Stimulated activated CD8-positive, alpha-beta memory T cell treated with anti-CD3 and anti-CD28 coated beads, Interleukin-4, amount 100 ng/mL, for 1 hour (primary cell): ENCODE measurements at places on chromosomes 3 and 15.
A peak's percentile ranks its signal among the peaks of the same experiment; 100 is the strongest.

- no peak for DNase-seq
These were observed 565 bp upstream of the ZNF621 start for GRCh38 chr3:40524222-40524567.

- no peak for DNase-seq
These were observed 80.4 kb downstream of the CACNA2D3 start for GRCh38 chr3:54202651-54203248.

DNA sequence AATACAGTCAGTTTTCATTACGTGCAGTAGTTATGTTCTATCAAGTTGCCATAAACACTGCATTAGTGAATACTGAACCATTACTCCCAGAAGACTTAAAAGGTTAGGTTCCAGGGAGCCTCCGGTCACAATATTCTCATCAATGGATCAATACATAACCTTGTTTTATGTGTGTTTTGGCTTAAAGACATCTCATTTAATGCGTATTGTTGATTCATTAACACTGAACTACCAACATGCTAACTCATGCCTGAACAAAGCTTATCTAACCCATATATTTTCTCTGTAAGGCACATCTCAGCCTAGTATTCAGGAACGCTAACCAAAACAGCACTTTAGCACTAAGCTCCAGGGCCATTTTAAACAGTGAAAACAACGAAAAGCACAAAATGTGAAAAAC, 24.1 kb upstream of the NEDD4 start:
- DNase-seq, result no peak

GRCh38 chr15:71149646-71150557, 34.6 kb downstream of the THSD4 start:
- DNase-seq, result no peak

GRCh38 chr15:77226652-77227051, 155.7 kb upstream of the TSPAN3 start:
- DNase-seq, result no peak

GRCh38 chr15:85150130-85150480, 168.4 kb downstream of the PDE8A start:
- no peak for DNase-seq

DNA sequence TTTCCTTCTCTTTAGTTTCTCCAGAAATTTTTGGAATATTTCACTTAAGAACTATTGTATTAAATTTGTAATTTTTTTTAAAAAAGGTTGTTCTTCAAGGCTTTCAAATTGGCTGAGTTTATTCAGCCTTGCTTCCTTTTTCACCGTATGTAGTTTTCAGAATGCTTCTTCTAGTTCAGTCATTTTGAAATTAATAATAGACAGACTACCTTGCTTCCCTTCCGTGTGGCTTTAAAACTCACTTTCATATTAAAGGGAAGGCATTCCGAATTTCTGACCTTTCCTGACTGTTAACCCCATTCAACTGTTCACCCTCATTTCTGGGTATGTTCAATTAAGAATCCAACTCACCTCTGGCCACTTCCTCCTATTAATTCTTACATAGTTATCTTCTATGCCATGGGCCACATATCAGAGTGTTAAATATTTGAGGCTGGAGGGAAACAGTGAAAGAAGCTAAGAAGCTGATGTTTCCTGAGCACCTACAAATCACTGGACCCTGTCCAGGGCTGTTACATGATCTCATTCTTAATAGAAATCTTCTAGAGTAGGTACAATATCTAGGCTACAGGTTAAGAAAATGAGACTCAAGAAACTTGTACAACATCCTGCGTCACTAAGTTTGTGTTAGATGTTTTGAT, 237.5 kb downstream of the P3H2 start:
- no peak for DNase-seq

GRCh38 chr3:30518181-30518864, 88.1 kb upstream of the TGFBR2 start:
- DNase-seq, result no peak

DNA sequence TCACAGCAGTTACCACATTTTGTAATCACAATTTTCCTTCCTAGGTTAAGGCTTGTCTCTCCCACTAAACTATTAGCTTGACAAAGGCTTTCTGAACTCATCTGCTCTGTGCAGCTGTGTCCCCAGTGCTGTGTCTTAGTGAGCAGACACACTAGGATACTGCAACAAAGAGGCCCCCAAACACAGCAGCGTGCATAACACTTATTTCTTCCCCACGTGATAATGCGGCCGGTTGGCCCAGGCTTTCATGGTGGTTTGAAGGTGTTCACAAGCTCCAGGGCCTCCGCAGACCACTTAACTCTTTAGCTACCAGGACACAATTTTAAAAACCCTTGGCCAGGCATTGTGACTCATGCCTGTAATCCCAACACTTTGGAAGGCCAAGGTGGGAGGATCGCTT, 2.2 kb upstream of the HDAC11 start:
- no peak for DNase-seq

GRCh38 chr3:129045675-129046036, 14.9 kb upstream of the GP9 start:
- DNase-seq, result no peak

GRCh38 chr3:34780973-34781372, 858.4 kb upstream of the ARPP21 start:
- DNase-seq, result no peak

- DNase-seq, result no peak
These were observed 16.5 kb downstream of the GSK3B start for GRCh38 chr3:120077731-120078130.

DNA sequence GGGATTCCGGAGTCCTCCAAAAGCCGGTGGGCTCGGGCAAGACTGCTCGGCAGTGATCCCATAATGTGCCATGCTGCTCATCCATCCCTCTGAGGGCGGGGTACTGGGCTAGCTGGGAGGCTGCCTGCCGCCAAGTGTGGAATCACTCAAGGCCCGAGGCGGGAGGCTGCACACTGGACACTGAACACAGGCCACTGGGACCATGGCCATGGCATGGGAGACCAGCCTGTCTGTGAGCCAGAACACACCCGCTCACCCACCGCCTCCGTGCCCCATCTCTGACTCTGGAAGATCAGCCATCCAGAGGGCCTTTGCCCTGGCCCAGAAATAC, 1.4 kb downstream of the C3orf22 start:
- DNase-seq, result no peak

- no peak for DNase-seq
These were observed 174.1 kb upstream of the MCTP2 start for GRCh38 chr15:94057305-94057704.

GRCh38 chr3:160052385-160053047, 63.9 kb downstream of the IL12A start:
- DNase-seq, result no peak

- no peak for DNase-seq
These were observed 753 bp downstream of the ITGB5 start for GRCh38 chr3:124886168-124887056.

- no peak for DNase-seq
These were observed 2.2 kb upstream of the THRB start for GRCh38 chr3:24496529-24497482.

DNA sequence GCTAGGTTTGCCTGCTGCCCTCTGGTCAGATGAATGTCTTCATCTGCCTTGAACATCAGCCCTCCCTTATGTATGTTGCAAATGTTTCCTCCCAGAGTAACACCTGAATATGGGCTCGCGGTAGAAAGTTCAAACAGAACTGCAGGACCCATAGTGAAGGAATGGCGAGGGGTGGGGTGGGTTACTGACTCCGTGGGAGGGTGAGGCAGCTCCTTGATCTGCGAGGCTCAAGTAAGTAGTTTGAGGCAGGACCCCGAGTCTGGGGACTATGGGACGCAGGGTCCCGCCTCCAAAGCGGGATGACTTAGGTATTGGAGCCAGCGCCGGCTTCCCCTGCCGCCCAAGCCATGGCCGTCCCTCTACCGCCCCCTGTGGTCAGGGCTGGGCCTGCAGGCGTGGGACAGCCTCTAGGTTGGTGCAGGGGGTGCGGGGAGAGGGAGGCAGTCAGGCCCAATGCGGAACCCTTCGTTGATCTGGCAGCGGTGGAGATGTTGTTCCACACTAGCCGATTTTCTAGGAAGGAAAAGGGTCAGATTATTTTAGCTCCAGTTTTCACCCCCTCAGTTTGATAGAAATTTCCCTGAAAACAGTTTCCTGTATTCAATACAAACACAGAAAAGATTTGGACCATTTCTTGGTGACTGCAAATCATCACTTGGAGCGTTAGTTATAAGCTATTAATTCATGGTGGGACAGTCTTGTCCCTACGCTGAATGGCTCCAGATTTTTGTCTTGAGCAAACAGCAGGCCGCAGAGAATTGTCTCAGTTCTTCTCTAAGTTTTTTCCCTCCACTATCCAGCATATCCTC, 72.3 kb downstream of the CORO2B start:
- peak; percentile 5 for DNase-seq

GRCh38 chr3:161070980-161071663, 34.0 kb downstream of the B3GALNT1 start:
- no peak for DNase-seq

GRCh38 chr3:98999675-99000074, 98.2 kb upstream of the DCBLD2 start:
- DNase-seq, result no peak

DNA sequence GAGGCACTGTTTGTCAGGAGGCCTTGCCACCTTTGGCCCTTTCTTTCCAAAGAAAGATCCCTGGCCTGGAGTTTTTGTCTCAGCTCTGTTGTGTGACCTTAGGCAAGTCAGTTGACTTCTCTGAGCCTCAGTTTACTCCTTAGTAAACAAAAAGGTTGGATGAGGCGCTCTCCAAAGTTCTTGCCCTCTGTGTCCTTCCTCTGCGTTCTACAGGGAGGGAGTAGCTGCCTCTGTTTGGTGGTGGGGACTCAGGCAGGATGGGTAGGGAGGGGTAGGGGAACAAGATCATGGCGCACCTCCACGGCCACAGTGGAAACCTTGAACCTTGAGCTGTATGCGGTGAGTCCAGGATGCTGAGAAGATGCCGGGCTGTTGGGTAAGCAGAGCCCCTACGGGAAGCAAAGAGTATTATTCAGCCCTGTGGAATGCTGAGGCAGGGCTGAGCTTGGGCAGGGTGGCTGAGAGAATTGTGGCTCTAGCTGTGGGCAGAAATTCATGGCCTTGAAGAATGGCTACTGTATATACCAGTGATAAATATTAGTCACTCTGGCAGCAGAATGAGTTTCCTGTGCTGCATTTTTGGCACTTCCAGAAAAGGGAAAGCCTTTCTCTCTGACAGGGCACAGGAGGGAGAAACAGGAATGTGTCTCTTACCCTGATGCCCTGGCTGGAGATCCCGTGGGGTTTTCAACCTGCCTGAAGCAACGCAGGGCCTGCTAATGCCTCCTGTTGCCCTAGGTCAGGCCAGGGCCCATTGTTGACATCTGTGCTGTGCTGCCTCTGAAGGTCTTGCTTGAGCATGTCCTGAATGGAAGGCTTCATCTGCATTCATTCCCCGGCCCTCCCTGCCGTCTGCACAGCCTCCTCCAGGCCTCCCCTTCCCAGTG, 39.9 kb downstream of the SMAD3 start:
- no peak for DNase-seq

- DNase-seq, result no peak
These were observed 120.1 kb downstream of the ABHD5 start for GRCh38 chr3:43810797-43811196.

GRCh38 chr15:72227192-72227586, 3.8 kb downstream of the PKM start:
- no peak for DNase-seq

DNA sequence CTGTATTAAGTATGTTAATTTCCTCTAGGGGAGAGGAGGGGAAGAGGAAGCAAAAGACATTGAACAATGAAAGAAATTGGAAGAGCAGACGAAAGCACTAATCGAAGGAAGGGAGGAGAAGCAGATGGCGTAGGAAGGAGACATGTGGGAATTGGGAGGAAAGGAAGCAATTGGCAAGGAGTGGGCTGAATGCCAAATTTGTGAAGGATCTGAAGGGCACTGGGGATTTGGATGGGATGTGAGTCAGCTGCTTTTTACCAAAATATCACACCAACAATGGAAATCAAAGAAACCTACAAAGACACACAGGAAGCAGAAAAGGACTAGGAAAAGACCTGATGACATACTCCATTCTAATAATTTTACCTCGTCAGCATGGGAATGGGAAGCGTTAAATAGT, 1029.8 kb downstream of the ROBO1 start:
- DNase-seq, result no peak

DNA sequence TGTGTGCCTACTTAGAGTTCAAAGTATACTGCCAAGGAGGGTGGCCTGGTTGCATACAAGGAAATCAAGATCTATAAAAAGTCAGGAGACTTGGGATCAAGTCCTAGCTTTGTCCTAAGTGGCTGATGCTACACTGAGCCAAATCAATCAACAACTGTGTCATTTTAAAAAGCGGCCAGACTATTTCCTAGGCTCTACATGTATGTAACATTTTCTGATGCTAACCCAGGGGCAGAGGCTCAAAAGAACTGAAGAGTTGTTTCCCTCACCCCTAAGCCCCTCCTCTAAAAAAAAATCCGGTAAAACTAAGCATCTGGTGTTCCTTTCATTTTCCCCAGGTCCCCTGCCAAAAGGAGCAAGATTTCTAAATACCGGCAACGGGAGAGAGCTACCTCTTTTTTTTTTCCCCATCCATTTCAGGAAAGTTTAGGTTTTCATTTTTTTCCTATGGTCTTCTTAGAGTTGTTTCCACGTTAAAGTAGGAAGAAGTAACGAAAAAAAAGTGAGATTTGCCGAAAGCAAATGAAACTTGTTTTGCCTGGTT, 18.8 kb upstream of the CHD2 start:
- DNase-seq, result no peak

GRCh38 chr3:16114429-16114828, 60.1 kb upstream of the GALNT15 start:
- no peak for DNase-seq

GRCh38 chr3:34277110-34277509, 478.7 kb downstream of the PDCD6IP start:
- DNase-seq, result no peak

GRCh38 chr3:138542977-138543376, 51.1 kb downstream of the CEP70 start:
- no peak for DNase-seq

DNA sequence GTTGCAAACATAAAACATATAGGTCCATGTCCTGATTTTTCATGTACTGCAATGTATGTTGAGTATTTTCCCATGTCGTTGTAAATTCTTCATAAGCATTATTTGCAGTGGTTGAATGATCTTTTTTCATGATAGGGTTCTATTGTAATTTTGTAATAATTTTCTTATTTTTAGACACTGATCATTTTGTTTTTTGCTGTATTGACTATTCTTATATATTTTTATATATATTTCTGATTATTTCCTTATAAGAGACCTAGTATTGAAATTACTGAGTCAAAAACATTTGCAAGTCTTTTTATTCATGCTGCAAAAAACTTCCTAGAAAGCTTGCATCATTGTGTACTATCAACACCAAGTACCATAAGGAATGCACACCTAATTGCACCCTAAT, 31.2 kb upstream of the ZNF774 start:
- DNase-seq, result no peak

- DNase-seq, result no peak
These were observed 64.5 kb downstream of the ADAMTS17 start for GRCh38 chr15:100277087-100277855.

GRCh38 chr15:87604857-87605446, 651.6 kb downstream of the NTRK3 start:
- no peak for DNase-seq

DNA sequence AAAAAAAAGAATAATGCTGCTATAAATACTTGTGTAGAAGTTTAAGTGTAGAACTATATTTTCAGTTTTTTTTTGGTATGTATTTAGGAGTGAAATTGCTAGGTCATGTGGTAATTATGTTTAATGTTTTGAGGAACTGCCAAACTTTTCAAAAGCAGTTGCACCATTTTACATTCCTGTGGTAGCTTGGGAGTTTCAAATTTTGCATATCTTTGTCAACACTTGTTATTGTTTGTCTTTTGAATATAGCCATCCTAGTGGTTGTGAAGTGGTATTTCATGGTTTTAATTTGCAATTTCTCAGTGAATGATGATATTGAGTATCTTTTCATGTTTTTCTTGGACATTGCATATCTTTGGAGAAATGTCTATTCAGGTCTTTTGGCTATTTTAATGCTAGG, 30.4 kb downstream of the SKIL start:
- DNase-seq, result no peak
